Activated CD4-positive, alpha-beta T cell treated with anti-CD3 and anti-CD28 coated beads for 36 hours (primary cell): ENCODE measurements at places on chromosomes 6 and 20. TPM values are rescaled to one million over a fixed set of nuclear protein-coding genes. Genes with fewer than 3 reads are reported as not detected.
A peak's percentile ranks its signal among the peaks of the same experiment; 100 is the strongest.

DNA sequence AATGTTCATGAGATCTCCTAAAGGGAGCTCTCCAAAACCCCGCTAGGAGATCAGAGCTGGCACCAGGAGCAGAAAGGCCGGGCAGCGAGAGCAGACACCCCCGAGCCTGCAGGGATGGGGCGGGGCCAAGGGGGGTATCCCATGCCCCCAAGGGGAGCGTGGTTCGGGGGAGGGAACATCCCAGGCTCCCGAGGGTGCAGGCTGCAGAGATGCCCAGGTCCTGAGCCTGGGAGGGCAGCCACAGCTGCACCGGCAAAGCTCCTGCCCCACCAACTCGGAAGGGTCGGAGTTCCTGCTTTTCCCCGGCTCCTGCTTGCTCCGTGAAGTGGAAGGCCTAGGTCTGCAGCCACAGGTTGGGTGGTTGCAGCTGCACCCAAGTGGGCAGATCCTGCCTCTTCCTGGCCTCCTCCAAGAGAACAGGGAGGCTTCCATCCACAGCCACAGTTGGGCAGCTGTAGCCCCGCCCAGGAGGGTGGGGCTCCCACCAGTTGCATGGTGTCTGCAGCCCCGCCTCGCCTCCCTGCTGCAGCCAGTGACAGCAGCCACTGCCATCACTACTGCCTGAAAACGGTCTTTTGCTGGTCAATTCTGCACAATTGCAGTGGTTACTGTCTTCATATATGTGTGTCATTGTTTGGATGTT lies 13.4 kb upstream of the GMNN start:
- no peaks in the 10 kb centered on the region for H3K27me3 ChIP-seq
- H3K36me3 ChIP-seq, result no peaks in the 10 kb centered on the region
- H3K4me1 ChIP-seq, result no peaks in the 10 kb centered on the region
- peak; percentile 29 for DNase-seq
- no peak overlapping the region for H3K27ac ChIP-seq

GRCh38 chr20:7606941-7607340 lies 333.3 kb downstream of the HAO1 start:
- H3K4me3 ChIP-seq, result no peak overlapping the region
- no peaks in the 10 kb centered on the region for H3K4me1 ChIP-seq
- H3K27ac ChIP-seq, result no peak overlapping the region

Gene LST1
- 9.1 TPM for total RNA-seq

DNA sequence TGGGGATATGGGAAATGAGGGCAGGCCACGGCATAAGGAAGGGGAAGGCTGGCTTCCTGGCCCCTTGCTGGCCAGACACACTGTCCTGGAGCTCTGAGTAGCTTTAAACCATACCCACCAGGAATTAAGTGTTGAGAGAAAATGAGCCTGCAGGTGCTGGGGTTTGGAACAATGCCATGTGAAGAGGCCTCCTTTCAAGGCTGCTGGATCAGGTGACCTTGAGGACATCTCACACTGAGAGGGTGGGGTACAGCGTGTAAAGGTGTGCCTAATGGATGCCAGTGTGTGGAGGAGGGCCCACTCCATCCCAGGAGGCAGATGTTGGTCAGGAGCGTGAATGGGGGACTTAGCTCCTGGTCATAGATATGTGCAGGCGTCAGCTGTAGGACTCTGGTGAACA lies 74.8 kb upstream of the MLN start:
- H3K36me3 ChIP-seq, result no peaks in the 10 kb centered on the region
- H3K4me1 ChIP-seq, result peaks cover 6% of the 10 kb centered on the region
- H3K27ac ChIP-seq, result no peak overlapping the region
- H3K27me3 ChIP-seq, result no peaks in the 10 kb centered on the region
- no peak overlapping the region for H3K4me3 ChIP-seq
